ENCODE measurements at places on chromosomes 7 and 10. TPM values are rescaled to one million over a fixed set of nuclear protein-coding genes. Genes with fewer than 3 reads are reported as not detected.

DNA sequence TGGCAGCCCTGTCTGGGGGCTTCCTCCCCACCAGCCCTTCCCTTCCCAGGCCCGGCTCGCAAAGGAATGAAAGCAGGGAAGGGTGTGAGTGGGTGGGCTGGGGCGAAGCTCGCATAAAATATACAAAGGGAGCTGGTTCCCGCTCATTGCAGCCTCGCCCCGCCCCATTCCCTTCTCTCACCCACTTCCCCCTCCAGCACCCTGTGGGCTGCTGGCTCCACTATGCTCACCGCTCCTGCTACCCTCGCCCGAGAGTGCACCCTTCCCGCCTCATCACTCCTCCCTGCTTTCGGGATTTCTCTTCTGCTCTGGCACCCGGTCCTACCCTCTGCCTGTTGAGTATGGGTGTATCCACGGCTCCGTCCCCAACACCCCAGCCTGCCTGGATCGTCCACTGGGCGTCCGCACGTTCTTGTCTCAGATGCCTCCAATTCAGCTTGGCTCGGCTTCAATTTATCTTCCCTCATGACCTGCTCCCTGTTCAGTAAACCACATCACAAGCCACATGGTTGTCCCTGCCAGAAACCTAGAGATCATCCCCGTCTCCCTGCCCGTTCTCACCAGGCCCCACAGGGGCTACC lies 14.4 kb upstream of the TTYH3 start:
- DNase-seq = no peak

Gene TPST1
- total RNA-seq = 2.9 TPM

DNA sequence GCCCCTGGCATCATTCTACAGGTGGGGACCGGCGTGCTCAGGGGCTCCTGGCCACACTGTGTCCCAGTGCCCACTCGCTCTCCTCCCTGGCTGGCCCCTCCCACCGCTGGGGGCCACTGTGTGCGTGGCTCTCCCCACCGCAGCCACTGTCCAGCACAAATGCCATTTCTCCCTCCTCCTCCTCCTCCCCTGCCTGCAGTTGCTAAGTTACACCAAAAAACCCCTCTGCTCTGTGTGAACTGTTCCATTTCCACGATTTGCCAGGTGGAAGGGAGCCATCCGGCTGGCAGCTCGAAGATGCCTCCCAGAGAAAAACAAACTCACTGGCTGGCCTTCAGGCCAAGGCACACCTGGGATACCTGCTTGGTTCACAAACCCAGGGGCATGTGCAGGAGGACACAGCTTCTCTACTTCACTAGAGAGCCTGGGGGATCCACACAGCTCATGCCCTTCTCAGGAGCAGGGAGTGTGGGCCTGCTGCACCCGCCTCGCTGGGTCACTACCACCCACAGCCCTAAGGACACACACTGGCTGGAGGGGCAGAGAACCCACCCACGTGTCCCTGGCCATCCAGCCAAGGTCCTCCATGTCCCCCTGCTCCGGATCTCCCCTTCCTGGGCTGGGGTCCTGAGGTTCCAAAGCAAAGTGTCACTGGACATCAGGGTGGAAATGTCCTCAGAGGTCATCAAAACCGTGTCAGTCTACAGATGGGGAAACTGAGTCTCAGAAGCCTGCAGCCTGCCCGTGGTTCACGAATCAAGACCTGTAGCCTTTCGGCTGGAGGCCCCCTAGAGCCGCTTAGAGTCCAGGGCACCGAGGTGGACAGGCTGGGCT lies 1.7 kb downstream of the RASGEF1A start:
- DNase-seq = peak; percentile 28

DNA sequence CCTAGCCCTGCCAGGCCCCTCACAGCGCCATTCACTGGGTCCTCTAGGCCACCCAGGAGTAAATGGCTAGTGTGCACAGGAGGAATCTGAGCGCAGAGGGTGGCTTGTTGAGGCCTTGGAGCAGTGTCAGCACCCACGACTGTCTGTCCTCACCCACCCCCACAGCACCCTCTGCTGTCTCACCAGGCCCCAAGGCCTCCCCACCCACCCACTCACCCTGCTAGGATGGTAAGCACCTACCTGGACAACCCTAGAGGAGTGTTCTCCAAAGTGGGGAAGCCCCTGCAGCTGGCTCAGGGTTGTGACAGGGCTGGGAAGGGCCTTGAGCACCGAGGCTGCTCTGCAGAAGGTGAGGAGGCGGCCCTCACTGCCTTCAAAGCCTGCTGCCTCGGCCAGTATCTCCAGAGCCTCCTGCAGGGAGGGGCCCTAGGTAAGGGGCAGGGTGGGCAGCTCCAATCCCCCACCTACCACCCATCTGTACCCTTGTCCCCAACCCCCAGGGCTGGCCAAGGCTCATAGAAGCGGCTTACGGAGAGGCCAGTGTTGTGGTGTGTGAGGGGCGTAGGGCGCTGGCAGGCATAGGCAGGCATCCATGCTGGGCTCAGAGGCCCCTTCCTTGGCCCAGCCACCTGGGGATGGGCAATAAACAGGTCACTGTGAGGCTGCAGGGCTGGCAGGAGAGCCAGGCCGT lies 2.9 kb downstream of the POLM start:
- no peak for DNase-seq

Gene SHH
- total RNA-seq = not detected
